ENCODE measurements at places on chromosomes 2 and 18.

GRCh38 chr2:65500310-65501040 lies 68.1 kb upstream of the SPRED2 start:
- DNase-seq, result no peak

DNA sequence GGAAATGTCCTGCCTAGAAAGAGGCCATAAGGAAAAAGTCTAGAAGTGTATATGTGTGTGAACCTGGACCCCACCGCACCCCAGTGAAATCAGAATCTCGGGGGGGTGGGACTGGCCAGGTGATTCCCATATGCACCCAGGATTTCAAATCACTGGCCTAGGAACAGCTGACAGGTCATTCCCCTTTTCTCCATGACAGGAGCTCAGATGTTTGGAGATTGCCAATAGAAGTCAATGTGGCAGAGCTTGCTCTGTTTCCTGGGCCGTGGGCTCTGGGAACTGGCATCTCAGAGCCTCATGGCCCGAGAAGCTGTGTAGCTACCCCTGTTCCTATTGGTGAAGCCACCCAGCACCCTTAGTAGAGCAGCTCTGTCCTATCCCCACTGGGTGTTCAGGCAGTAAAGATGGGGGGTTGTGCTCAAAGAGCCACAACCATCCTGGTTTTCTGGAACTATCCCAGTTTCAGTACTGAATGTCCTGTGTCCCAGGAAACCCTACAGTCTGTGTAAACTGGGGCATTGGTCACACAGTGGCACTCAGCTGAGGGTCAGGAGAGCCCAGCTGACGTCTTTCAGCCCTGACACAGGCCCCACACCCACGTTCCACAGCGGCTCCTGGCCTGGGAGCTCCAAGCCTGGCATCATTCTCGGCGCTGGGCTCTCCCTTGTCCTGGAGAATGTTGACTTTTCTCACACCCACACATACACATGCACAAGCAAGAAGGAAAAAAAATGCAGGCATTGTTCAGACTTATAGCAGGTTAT lies 18.9 kb downstream of the GNLY start:
- no peak for DNase-seq

DNA sequence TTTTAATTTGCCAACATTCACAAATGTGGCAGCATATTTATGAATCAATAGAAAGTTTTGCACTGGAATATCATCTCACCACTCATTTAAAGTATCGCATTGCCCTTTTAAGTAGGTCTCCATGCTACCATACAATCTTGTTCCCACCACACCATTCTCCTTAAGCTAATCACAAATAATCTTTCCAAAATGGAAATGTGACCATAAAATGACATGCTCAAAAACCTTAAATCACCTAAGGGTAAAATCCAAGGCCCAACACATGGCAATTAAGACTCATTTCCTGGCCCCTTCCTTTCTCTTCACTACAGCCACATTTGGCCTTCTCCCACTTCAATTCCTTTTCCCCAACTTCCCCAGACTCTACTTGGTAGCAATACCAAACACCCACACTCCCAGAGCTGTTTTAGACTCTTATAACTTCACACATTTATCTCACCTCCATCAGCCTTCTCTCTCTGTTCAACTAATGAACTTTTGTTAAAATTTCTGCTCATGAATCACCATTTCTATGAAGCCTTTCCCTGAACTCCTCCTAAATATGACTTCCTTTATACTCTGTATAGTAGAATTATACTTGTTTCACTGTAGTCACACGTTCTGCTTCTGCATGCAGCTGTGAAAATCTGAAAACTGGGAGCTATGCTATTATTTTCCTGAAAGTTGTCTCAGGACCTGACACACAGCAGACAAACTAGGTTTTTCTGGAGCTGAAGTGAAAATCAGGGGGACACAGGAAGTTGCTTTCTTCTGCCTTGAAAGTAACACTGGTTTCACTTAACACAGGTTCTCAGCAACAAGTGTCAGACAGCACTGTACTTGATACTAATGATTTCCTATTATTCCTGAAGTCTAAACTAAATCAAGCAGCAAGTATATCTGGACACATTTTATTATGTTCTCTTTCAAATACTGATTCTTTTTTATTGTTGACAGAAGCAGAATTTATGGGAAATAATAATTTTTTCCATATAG lies 303.9 kb downstream of the ZEB2 start:
- DNase-seq, result no peak

GRCh38 chr2:127619877-127620705 lies 25.9 kb upstream of the GPR17 start:
- no peak for DNase-seq

- DNase-seq, result no peak
Measured at GRCh38 chr2:130162968-130163367, 18.1 kb upstream of the CCDC74B start.

- DNase-seq, result no peak
Measured at GRCh38 chr18:77422974-77423867, 173.6 kb downstream of the GALR1 start.

DNA sequence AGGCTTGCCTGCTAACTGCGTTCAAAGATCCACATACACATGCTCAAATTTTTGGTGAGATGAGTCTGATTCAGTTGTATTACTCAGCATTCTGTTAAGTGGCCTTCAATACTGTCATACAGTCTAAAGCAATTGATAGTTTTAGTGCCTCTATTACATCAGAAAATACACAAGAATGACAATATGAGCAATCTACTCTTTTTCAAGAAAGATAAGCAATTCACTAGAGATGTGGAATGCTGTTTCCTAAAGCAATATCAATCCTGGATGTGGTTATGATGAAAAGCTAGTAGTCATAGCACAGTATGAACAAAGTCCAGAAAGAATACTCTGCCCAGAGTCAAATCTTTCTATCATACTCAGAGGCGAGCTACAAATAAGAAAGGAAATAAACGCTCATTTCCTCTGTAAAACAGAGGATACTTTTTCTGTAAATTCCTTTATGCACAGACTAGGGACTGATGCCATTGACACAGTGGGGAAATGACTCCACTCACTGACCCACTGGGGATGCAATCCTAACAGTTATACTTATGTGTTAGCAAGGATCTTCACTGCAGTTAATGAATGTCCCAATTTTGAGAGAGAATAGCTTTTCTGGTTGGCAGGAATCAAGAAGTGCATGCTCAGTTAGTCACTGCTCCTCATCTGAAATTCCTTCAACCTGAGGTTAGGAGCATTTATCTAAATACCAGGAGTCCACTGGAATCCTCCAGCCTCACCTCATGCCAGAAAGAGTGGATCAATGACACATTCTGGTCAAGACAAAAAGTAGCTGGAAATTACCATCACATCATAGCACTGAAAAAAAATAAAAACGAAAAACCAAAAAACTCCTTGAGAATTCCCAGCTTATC lies 83.3 kb downstream of the PDE11A start:
- no peak for DNase-seq

DNA sequence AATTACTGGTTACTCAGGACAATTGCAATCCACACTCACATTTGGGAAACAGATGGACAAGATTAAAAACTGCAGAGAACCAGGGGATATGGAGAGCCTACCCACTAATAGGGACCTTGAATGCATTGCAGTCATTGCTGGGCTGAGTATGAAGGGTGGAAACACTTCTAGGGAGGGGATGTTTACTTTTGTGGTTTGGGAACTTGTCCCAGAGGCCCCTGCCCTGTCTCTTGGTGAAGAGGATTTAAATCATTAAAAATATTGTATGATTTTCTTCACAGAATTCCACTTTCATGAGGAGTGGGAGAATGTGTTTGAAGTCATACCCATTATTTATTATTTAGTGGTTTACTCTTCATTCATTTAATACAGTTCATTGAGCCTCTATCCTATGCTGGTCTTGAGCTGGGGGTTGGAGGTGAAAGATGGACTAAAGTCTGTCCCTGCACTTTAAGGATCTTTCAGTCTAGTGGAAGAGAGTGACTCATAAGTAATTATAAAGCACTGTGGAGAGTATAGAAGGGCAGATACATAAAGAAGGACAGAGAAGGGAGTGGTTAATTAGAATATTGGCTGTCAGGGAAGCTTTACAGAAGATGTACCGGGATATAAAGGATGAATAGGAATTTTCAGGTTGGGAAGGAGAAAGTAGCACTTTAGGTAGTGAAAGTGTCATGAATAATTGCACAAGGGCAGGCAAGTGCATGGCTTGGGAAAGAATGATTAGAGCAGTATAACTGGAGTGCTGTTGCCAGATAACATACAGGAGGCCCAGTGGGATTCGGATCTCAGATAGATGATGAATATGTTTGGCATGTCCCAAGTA lies 313.4 kb downstream of the LPIN1 start:
- DNase-seq, result no peak

- no peak for DNase-seq
Measured at GRCh38 chr2:202566286-202566685, 68.5 kb upstream of the FAM117B start.

DNA sequence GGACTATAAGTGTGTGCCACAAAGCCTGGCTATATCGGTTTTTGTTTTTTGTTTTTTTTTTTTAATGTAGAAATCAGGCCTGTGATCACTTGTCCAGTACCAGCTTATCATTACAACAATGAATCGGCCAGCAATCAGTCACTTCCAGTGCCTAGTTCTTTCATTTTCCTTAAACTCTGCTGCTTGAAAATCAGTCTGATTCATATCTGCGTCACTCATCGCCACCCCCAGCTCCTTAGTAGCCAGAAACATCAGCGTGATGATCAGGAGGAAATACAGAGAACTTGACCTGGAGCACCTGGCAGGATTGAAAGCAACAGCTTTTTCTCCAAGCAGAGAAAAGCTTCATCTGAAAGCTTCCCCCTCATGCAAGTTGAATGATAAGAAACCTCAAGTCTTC lies 75.4 kb downstream of the SPTBN1 start:
- DNase-seq, result no peak

DNA sequence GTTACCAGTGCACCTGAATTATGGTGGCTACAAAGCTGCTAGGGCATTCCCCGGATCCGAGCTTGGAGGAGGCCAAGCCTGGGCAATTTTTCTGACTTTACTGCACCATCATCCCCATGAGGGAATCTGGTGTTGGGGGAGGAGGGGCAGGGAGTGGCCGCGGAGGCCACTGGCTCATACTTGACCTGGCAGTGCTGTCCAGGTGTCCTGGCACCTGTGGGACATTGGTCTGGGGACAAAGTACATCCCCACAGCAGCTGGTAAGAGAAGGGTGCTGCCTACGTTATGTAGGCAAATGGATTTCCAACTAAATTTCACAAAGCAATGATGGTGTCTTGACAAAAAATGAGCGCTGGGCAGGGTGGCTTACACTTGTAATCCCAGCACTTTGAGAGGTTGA lies 48.3 kb downstream of the KLHL29 start:
- no peak for DNase-seq

- no peak for DNase-seq
Measured at GRCh38 chr2:44655401-44655864, 286.1 kb upstream of the SIX3 start.

DNA sequence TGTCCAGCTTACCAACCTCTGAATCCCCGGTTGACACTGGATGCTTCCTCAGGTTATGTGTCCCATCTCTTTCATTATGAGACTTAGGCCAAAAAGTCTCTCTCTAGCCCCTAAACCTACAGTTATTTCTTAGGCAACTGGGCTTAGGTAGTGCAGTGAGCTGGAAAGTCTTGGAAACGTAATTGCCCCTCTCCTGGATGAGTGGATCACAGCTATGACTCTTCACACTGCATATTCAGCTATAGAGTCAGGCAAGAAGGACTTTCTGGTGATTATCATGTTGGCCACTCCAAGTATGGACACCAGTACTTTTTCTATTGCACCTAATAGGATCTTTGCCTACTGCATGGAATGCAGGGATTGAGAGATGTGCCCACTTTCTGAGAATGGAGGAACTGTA lies 458.3 kb upstream of the CELF4 start:
- DNase-seq, result no peak

DNA sequence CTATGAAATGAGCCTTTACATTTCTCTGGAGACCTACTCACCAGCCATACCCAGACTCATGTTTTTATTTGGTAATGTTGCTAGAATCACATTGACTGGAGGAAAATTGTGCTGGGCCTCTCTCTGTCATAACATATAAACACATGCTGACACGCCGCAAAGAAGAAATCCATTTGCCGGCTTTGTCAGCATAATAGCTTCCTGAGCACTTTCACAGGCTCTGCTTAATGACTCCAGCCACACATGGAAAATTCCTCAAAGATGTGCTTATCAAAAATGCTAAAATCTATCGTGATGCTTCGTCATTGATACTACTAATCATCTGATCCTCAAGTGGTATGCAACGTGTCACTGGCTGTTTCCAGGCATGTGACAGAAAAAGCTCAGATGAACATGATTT lies 63.1 kb downstream of the RND3 start:
- no peak for DNase-seq

DNA sequence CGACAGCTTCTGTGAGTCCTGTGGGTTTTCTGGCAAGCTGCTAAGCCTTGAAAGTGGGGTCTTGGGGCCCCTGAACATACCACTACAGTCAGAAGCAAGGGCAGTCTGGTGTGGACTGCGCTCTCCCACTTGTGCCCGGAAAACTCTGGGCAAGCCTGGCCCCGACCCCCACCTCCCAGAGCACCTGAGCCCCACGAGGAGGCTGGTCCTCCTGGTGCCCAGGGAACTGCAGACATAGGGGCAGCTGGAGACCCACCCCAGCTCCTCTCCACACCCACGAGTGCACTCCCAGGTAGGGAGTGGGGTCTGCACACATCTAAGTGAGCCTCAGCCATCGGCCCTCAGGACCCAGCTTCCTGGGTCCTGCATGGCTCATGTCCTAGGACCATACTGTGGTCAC lies 16.2 kb upstream of the GPC1 start:
- DNase-seq, result no peak

DNA sequence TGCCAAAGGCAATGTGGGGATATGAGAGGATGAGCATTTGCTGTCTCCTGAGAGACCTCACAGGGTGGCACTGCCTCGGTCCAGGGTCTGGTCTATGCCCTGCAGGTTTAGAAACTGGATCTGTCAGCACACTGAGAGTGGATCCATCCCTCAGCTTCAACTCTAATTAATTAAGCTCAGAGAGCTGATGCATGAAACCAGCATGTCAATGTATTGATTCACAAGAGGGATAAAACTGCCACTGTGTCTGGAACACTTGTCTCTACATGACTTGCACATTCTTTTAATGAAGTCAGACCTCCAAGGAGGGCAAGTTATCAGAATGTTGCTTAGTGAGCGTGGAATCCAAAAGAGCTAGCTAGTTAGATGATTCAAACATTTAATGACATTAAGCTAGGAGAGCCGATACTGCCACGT lies 22.5 kb upstream of the POLE4 start:
- DNase-seq, result no peak

GRCh38 chr2:10002681-10003080 lies 40.7 kb upstream of the KLF11 start:
- no peak for DNase-seq

GRCh38 chr2:98486374-98486981 lies 41.8 kb downstream of the INPP4A start:
- DNase-seq, result no peak

- DNase-seq, result no peak
Measured at GRCh38 chr18:36157441-36157840, 27.7 kb downstream of the ELP2 start.

- DNase-seq, result no peak
Measured at GRCh38 chr2:186440506-186440905, 45.6 kb upstream of the ZC3H15 start.
